ENCODE measurements at places on chromosomes 7 and 10.

DNA sequence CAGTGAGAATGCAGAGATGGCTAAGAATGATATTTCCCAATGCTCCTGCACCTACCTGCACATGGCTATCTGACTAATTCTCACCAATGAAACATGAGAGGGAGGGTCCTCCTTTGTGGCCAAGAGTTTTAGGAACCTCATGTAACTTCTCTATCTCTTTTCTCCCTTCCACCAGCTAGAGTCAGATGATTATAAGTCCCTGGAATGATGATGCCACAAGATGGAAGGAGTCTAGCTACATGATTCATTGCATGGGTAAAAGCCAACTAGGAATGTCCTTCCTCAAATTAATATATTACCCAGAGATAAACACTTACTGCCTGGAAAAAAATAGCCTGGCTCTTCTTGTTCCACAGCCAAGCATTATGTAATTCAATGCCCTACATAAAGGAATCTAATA lies 55.1 kb upstream of the AASS start:
- H3K4me1 ChIP-seq: no peaks in the 10 kb centered on the region
- no peaks in the 10 kb centered on the region for H3K36me3 ChIP-seq
- H3K4me3 ChIP-seq: no peak overlapping the region
- no peak for DNase-seq
- H3K27ac ChIP-seq: no peak overlapping the region
- H3K27me3 ChIP-seq: no peaks in the 10 kb centered on the region

DNA sequence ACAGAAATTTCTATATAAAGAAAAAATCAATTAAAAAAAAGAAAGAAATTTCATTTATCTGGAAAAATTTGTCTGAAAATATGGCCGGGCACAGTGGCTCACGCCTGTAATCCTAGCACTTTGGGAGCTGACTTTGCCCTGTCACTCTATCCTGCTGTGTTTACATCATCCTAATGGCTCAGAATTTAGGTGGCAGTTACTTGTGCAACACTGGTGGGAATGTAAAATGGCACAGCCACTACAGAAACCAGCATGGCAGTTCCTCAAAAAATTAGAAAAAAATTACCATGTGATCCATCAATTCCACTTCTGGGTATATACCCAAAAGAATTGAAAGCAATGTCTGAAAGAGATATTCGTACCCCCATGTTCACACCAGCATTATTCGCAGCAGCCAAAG lies 405.2 kb upstream of the AUTS2 start:
- peaks cover 6% of the 10 kb centered on the region for H3K4me1 ChIP-seq
- no peaks in the 10 kb centered on the region for H3K27me3 ChIP-seq
- no peak for DNase-seq

DNA sequence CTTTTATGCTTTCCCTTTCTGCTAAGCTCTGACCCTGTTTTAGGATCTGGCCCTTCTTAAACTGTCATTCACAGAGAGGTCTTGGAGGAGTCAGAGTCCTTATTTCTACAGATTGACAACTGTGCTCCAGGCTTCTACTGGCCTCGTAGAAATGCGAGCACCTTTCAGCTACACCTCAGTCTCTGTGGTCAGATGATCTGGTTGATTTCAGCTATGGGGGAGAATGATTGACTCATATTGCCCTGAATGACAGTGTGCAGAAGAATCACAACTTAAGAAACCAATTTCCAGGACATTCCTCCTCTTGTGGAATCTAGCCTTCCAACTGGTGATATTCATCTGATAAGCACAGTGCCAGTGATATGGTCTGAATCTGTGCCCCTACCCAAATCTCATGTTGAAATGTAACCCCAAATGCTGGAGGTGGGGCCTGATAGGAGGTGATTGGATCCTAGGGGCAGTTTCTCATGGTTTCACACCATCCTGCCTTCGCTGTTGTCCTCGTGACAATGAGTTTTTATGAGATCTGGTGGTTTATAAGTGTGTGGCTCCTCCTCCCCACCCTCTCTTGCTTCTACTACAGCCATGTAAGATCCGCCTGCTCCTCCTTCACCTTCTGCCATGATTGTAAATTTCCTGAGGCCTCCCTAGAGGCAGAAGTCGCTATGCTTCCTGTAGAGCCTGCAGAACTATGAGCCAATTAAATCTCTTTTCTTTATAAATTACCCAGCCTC lies 14.0 kb upstream of the CYP3A7 start:
- H3K4me1 ChIP-seq: peaks cover 4% of the 10 kb centered on the region
- H3K36me3 ChIP-seq: no peaks in the 10 kb centered on the region
- H3K27ac ChIP-seq: no peak overlapping the region
- no peak overlapping the region for H3K4me3 ChIP-seq
- H3K27me3 ChIP-seq: no peaks in the 10 kb centered on the region
- no peak for DNase-seq

DNA sequence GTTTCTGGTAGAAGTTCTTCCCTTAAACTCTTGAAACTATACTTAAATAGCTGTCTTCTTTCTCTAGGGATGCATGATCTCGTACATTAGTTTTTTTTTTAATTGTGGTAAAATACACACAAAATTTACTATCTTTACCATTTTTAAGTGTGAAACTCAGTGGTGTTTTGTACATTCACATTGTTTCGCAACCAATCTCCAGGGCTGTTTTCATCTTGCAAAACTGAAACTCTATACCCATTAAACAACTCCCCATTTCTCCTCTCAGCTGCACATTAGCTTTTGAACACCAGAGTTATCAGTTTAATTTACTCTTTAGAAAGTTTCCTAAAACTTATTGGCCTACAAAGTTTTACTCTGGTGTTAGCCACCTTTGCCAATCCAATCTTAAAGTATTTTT lies 45.5 kb upstream of the PRKAR2B start:
- no peaks in the 10 kb centered on the region for H3K36me3 ChIP-seq
- no peaks in the 10 kb centered on the region for H3K27me3 ChIP-seq
- no peaks in the 10 kb centered on the region for H3K4me1 ChIP-seq
- no peak overlapping the region for H3K27ac ChIP-seq
- no peak for DNase-seq
- H3K4me3 ChIP-seq: no peak overlapping the region

DNA sequence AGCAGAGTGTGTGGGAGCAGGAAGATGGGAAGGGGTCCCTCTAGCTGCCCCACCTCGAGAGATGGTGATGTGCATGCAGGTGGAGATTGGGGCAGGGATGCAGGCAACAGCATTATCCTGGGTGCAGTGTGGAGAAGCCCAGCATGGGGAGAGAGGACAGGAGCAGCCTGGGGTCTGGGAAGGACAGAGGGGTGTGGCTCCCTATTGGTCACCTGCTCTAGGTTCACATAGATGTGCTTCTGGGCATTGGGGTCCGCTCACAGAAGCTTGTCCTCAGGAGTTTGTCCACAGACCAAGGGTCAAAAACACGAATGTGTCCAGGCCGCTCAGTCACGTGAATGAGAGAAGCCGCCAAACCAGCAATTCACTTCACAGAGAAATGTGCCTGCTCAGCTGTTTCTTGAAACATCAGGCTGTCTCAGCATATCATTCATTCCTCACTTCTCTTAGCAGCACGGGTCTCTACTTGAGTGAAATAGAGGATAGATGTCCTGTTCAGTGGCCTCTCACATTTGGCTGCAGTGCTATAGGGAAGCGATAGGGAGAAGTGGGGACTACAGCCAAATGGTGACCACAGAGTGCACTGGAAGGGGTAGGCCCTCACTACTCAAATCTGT lies 11.5 kb upstream of the SLC29A3 start:
- DNase-seq: no peak
- H3K4me1 ChIP-seq: no peaks in the 10 kb centered on the region
- H3K36me3 ChIP-seq: no peaks in the 10 kb centered on the region
- H3K4me3 ChIP-seq: no peak overlapping the region
- no peaks in the 10 kb centered on the region for H3K27me3 ChIP-seq

GRCh38 chr7:94195813-94196212 lies 191.7 kb upstream of the BET1 start:
- no peaks in the 10 kb centered on the region for H3K4me1 ChIP-seq
- H3K27ac ChIP-seq: no peak overlapping the region
- no peak for DNase-seq
- H3K27me3 ChIP-seq: no peaks in the 10 kb centered on the region

DNA sequence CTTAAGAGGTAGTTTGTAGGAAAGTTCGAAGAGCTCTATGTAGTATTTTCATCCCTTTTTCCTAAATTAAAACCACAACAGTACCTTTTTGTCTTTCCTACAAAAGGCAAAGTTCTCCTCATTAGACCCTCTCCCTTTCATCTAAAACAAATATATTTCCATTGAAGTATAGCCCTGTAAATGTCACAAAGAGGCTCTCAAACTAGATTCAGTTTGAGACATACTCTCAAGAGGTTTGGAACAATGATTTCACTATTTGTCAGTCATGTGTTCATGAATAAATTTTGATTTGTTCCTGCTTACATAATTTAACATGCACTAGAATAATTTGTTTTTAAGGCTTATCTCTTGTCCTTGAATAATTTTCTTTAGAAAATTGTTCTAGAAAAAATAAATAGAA lies 12.2 kb downstream of the TAS2R16 start:
- no peak overlapping the region for H3K27ac ChIP-seq
- no peaks in the 10 kb centered on the region for H3K4me1 ChIP-seq
- DNase-seq: no peak
- H3K4me3 ChIP-seq: no peak overlapping the region
- H3K27me3 ChIP-seq: no peaks in the 10 kb centered on the region

DNA sequence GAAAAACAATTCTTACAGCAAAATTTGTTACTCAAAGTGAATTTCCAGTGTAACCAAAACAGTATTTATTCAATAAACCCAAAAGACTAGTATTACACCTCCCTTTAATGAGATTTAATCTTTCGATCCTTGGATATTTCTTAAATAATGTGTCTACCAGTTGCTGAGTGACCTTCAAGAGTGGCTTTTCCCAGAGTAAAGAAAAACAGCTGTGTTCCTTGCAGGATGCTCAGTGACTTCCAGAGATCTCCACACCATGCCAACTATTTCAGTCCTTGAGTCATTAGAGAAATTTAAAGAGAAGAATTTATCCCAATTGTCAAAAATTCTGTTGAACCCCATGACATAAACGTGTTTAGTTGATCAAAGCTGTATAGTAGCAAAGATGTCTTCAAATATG lies 44.0 kb downstream of the IMMP2L start:
- H3K27ac ChIP-seq: no peak overlapping the region
- H3K4me3 ChIP-seq: no peak overlapping the region
- no peak for DNase-seq
- H3K4me1 ChIP-seq: peaks cover 9% of the 10 kb centered on the region

- H3K27me3 ChIP-seq: no peaks in the 10 kb centered on the region
- H3K4me3 ChIP-seq: no peak overlapping the region
- no peak for DNase-seq
- no peaks in the 10 kb centered on the region for H3K36me3 ChIP-seq
- no peaks in the 10 kb centered on the region for H3K4me1 ChIP-seq
Observed at GRCh38 chr7:106560482-106560881, 100.5 kb downstream of the CCDC71L start.

DNA sequence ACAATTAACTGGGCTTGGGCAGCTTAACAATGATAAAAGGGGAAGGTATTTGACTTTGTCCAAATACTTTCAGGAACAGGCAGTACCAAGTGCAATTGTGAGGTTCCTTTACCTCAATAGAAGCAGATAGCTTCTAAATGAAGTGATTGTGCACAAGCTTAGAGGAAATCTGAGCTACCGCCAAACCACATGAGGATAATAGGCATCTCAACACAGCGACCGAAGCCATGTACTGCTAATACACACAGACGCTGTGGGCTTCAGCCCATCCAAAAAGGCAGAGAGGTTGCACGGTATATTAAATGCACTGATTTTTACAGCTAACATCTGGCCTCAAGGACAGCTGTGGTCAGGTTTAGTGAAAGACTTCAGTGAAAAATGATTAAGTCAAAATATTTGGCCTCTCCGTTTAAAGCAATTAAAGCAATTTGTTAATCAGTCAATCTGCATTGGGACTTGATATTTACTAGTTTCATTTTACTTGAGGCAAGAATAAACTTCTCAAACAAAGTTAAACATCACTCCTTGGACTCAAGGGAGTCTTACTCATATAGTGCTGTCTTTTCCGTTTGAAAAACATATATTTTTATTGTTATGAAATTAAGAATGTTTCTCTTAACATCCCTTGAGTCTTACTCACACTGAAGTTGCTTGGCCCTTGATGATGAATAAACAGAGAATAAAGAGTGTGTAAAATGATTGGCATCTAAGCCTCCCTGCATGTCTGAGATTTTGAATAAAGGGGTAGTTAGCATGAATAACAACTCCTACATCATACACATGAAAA lies 306.3 kb downstream of the C7orf25 start:
- DNase-seq: no peak
- H3K27ac ChIP-seq: no peak overlapping the region
- H3K36me3 ChIP-seq: no peaks in the 10 kb centered on the region
- no peak overlapping the region for H3K4me3 ChIP-seq
- H3K4me1 ChIP-seq: no peaks in the 10 kb centered on the region
- no peaks in the 10 kb centered on the region for H3K27me3 ChIP-seq

DNA sequence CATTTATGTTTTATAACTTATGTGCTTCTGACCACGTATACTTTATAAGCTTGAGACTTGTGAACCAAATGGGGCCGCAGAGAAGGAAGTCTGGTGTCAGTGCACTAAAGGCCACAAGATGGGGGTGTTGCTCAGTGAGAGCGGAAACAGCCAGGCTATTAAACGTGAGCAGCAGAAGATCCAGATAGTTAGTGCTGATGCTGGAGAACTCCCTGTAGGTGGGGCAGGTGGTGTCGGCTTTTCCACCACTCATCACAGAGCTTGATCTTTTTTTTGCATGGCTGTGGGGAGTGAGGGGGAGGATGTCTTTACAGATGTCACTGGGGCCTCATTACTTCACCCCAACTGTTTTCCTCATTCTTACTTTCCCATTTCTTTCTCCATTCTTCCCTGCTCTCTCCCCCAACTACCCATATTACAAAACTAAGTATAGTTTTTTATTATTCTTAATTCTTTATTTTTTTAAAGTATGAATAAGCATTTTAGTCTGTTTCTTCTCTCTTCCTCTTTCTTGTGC lies 34.7 kb downstream of the ACADSB start:
- DNase-seq: no peak
- no peaks in the 10 kb centered on the region for H3K27me3 ChIP-seq
- no peaks in the 10 kb centered on the region for H3K4me1 ChIP-seq

DNA sequence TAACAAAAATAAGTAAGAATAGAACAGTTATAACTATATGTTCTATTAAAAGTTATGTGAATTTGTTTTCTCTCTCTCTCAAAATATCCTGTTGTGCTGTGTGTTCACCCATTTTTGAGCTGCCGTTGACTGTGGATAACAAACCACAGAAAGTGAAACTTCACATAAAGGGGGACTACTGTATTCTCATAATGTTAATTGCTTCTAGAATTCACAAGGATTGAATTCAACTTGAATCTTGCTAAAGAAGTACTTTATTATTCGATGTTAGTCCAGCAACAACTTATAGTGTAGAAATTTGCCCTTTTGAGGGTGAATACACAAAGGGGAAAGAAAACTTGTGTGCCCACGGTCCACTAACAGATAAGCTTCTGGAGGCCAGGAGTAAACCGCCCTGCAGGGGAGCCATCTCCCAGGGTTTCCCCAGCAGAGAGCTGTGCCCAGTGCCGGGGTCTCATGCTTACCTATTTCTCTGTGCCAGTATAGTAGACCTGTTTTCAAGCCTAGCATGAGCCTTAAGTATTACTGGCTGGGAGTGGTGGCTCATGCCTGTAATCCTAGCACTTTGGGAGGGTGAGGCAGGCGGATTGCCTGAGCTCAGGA lies 87.1 kb downstream of the KAT6B start:
- H3K27me3 ChIP-seq: no peaks in the 10 kb centered on the region
- H3K4me1 ChIP-seq: peaks cover 33% of the 10 kb centered on the region

Data from psoas muscle (tissue), 8 donors.